Globus pallidus (tissue), 1 donor: ENCODE measurements at places on chromosomes 3 and 15.

- no peak for DNase-seq
Observed at GRCh38 chr3:10357592-10358308, 36.8 kb upstream of the SEC13 start.

DNA sequence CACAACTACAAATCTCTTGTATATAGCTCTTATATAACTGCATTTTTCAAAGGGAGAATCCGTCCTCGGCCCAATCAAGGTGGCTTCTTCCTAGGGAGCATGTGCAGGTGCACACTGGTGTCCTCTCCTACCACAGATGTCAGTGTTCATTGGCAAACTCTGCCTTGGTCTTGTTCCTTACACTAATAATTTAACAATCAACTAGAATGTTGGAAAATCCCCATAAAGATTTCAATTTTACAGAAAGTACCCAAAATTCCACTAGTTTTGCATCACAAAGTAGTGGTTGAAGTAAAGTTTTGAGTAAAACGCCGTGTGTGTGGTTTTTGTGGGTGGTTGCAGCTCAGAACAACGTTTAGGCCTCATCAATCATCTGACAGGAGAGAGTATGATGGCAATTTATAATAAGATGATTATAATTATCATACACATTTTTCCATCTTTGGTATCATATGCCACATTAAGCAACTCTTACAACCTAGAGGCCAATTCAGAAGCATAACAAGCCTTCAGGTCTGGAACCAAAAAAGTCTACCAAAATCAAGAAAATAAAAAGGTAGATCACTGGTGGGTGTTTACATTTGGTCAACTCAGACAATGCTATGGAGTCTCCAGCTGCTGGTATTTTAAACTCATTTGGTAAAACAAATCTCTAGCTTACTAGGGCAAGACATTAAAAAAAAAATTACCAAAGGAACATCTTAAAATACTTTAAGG lies 128.9 kb upstream of the BHLHE40 start:
- no peak for DNase-seq

DNA sequence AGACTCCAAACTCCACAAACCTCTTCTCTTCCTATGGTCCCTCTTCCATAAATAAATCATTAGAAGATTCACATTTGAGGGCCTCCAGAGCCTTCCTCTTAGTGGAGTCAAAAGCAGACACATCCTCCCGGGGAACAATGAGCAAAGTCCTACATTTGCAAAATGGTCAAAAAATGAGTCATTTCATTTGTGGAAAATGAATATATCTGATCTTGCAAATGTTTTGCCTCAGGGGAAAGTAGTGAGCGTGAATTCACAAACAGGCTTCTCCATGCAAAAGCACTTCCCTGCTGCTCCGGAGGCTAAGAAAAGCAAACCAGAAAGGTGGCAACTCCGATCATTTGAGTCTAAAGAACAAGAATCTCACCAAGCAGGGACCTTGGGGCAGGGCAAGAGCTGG lies 86.7 kb upstream of the IQSEC1 start:
- no peak for DNase-seq

GRCh38 chr15:78155355-78155939 lies 6.3 kb downstream of the IDH3A start:
- no peak for DNase-seq

DNA sequence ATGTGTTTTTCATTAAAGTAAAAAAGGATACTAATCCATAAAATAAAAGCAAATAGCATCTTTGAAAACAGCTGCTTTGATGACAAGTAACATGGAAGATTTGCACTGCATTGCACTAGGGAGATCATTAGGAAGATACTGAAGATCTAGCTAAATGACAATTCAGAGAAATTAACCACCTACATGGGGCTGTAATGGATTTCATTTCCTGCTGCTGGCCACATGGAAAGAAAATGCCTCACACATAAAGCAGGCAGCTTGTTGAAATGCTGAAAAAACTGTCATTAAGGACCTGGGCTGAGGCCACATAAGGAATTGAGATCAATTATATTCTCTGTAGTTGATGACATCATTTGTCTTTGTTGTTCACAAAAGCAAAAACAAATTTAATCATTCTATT lies 94.1 kb downstream of the PYDC2 start:
- DNase-seq, result no peak

DNA sequence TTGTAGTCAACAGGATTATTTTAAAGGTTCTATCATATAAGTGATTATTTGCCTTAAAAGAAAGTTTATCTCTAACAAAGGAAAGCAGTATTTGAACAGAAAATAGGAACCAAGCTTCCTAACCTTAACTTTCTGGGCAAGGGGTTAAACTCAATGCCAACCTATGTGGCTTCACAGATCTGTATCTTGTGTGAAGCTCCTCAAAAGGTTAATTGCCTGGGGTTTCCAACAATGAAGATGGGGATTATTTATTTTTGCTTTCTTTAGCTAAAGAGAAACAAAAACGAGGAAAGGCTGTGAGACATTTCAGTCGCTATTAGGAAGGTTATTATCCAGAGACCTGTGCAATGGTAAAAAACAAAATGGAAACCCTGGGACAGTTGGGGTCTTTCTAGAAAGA lies 1.1 kb upstream of the WDR82 start:
- DNase-seq, result no peak
